Airway epithelial cell (primary cell): ENCODE measurements at places on chromosomes 11 and 22. TPM values are rescaled to one million over a fixed set of nuclear protein-coding genes. Genes with fewer than 3 reads are reported as not detected.

SLC22A8 gene
- not detected in 2 replicates for total RNA-seq

PHF21B gene
- not detected in 2 replicates for total RNA-seq

APOBEC3B gene
- total RNA-seq, result 0.70 and 1.3 TPM in 2 replicates

PRPF19 gene
- 64.0 and 73.1 TPM in 2 replicates for total RNA-seq

SMTNL1 gene
- not detected in 2 replicates for total RNA-seq

C11orf91 gene
- not detected in 2 replicates for total RNA-seq

RAB30 gene
- total RNA-seq, result 4.7 and 5.1 TPM in 2 replicates

SUSD2 gene
- total RNA-seq, result 1.3 and 1.7 TPM in 2 replicates

SCGB2A2 gene
- total RNA-seq, result not detected in 2 replicates

CD3E gene
- not detected in 2 replicates for total RNA-seq

OSBP2 gene
- 2.7 and 3.4 TPM in 2 replicates for total RNA-seq

H19 gene
- total RNA-seq, result 810 and 834 TPM in 2 replicates

KLHL35 gene
- 0.14 and 0.35 TPM in 2 replicates for total RNA-seq

KRTAP5-7 gene
- total RNA-seq, result not detected in 2 replicates

APOA5 gene
- total RNA-seq, result not detected in 2 replicates

RIBC2 gene
- 0.42 and 0.46 TPM in 2 replicates for total RNA-seq

PTDSS2 gene
- total RNA-seq, result 61.4 and 62.0 TPM in 2 replicates

OR2AT4 gene
- total RNA-seq, result not detected in 2 replicates

IRAG1 gene
- total RNA-seq, result 0.09 and 0.49 TPM in 2 replicates

SH3BP1 gene
- 83.4 and 89.9 TPM in 2 replicates for total RNA-seq

UBASH3B gene
- 7.9 and 10.1 TPM in 2 replicates for total RNA-seq

OR10AG1 gene
- total RNA-seq, result not detected in 2 replicates

NAALAD2 gene
- total RNA-seq, result not detected in 2 replicates

MMP7 gene
- 1.1 and 1.3 TPM in 2 replicates for total RNA-seq

PKDREJ gene
- under 0.01 TPM in 1 of 2 replicates, not detected in the other for total RNA-seq

MISFA gene
- total RNA-seq, result 0.42 and 0.85 TPM in 2 replicates

CDC42BPG gene
- total RNA-seq, result 15.9 and 17.4 TPM in 2 replicates

DEPDC5 gene
- 3.6 and 7.5 TPM in 2 replicates for total RNA-seq

LAYN gene
- 4.9 and 6.7 TPM in 2 replicates for total RNA-seq

TEX54 gene
- total RNA-seq, result not detected in 2 replicates

KDM4E gene
- total RNA-seq, result not detected in 2 replicates

MYBPC3 gene
- total RNA-seq, result not detected in 2 replicates

TMEM123 gene
- total RNA-seq, result 137 and 178 TPM in 2 replicates

TREH gene
- not detected in 2 replicates for total RNA-seq

ZP1 gene
- total RNA-seq, result not detected in 2 replicates

HPX gene
- 0.28 TPM in 1 of 2 replicates, not detected in the other for total RNA-seq

GDPD5 gene
- 0.93 and 3.5 TPM in 2 replicates for total RNA-seq
